ENCODE measurements at places on chromosomes 13 and 19.

DNA sequence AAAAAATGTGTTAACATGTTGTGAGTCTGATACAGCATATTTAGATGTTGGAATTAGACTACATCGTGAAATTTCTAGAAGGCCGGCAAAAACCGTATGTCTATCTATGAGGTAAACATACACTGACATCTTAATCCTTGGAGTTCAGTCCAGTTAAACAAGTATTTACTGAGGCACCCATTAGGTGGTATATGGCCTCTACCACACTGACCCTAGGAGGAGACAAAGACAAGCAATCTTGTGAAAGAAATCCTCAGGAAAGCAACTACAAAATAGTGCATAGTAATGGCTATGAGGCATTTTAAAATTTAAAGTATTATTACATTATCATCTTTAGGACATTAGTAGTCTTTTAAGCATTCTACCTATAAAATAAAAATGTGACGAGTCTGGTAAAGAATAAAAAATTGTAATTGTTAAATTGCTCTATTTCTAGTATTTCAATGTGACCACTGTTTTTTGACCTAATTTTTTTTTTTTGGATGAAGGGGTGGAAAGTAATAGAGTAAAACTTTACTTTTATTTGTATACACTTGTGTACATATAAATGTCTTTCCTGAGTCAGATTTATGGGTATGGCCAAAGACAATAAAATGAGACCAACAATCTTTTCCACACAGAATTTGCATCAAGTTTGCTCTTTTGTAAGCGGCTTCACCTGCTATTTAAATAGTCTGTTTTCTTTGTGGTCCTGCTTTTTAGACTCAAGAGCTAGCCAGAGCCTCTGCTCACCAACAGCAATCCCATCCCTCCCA is 50.5 kb downstream of the KATNAL1 start:
- DNase-seq, result no peak

- DNase-seq, result no peak
These were observed 11.3 kb upstream of the PNMA8A start for GRCh38 chr19:46482631-46483030.

DNA sequence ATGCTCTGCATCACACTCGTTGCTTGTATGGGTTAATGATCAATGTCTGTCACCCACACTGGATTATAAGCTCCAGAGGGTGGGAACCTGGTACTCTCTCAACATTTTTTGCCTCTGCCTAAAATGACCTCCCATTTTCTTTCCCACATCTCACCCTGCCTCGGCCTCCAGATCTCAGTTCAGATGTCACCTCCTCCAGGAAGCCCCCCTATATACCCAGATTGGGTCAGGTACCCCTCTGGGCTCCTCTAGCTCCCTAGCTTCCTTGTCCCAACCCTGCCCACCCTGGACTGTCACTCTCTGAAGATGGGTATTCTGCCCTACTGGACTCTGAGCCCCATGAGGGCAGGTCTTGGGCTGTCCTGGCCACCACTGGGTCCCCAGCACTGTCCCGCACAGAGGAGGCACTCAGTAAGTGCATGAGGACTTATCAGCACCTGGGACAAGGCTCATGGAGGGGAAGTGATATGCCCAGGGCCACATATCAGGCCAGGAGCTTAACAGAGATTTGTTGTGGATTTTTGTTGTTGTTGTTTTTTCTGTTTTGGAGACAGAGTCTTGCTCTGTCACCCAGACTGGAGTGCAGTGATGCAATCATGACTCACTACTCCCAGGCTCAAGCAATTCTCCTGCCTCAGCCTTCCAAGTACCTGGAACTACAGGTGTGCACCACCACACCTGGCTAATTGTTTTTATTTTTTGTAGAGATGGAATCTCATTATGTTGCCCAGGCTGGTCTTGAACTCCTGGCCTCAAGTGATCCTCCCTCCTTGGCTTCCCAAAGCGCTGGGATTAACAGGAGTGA is 23.8 kb downstream of the PRKD2 start:
- DNase-seq, result no peak

DNA sequence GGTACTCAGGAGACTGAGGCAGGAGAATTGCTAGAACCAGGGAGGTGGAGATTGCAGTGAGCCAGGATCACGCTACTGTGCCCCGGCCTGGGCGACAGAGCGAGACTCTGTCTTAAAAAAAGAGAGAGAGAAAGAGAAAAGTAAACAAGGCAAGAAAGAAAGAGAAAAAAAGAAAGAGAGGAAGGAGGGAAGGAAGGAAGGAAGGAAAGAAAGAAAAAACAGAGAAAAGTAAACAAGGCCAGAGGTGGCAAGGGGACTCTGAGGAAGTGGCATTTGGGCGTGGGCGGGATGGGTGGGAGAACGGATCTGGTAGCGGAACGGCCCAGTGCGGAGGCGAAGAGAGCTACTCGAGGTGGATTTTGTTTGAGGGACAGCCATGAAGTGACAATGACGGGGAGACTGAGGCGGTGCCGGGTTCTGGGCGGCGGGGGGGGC is 7.5 kb upstream of the ARRDC2 start:
- DNase-seq, result no peak

DNA sequence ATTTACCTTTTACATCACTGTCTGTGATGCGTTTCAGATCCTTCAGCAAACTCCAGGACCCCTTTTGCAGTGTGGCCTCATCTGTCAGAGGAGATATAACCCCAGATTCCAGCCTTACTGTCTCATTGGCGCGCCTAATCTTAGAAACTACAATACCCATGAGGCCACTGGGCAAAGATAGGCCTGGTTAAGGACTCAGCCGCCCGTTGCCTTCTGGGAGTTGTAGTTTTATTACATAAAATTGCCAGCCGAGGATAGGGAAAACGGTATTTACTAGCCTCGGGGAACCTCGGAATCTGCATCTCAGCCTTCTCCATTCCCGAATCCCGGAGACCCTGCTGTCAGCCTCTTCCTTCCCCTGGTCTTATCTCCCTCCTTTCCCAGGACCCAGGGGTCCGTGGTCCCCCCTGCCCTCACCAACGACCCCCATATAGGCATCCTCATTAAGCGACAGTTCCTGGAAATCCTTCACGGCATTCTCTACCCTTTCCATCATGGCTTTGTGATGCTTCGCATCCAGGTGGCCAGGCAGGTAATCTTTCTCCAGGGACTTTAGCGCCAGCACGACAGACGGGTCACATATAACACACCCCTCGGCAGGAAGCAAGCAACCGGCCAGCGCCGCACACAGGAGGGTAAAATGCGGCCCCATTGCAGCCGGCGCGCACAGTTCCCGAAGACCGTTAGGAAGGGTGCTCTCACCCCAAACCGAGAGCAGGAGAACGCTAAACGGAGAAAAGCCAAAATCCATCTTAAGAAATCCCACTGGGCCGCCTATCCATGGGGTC is 1.3 kb downstream of the IZUMO1 start:
- DNase-seq, result no peak

- no peak for DNase-seq
These were observed 33.9 kb downstream of the CAPN12 start for GRCh38 chr19:38710416-38710702.

DNA sequence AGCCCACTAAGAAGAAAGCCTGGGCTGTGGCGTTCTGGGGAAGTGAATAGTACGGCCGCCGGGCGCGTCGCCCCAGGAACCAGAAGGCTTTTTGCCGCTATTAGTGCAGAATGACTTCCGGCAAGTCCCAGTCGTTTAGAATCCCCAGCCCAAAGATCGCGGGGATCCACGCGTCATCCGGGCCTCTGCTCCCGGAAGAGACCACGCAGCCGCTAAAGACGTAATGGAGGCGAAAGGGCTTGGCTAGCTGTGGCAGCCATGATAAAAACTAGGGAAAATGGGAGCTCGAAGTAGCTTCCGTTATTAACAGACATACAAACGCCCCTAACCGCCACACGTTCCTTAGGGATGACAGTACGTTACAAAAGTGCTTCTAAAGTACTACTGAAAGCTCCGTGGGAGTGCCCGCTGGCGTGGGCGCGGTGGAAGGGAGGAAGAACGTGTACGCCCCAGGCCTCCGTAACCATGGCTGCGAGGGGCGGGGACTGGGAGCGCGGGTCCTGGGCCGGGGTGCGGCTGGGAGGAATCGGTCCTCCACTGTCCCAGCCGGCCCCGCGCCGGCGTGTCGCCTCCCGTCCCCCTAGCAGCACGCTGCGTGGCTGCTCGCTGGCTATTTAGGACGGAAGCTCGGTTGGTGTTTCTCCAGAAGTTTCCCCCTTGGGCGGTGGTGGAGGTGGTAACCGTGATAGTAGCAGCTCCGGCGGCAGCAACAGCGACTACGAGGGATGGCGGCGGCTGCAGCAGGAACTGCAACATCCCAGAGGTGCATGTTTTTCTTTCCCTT is at the start of gene SUGT1:
Gene SUGT1, plus strand, starts transcription at position 641 of the 784 bp plus-strand sequence. Its CDS starts 85 bp downstream, at position 726.
- peak; percentile 86 for DNase-seq

DNA sequence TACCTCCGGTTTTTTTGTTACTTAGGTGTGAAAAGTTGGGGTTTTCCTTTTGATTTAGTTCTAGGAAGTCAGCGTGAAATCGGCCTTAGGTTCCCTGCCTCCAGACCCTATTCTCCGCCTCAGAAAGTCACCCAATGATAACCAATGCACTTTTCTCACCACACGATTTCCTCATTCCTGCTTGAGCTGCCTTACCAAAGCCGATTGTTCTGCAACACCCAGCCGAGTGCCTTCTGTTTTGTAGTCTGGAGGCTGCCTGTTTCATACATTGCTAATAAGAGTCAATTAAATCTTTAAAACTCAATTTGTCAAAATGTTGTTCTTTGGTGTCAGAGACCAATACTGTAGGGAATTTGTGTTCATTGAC is 39.7 kb downstream of the GJA3 start:
- DNase-seq, result no peak

Measured in stimulated activated CD8-positive, alpha-beta memory T cell treated with anti-CD3 and anti-CD28 coated beads, Interleukin-2, amount 100 ng/mL, for 1 hour (primary cell).